ENCODE measurements at places on chromosomes 3 and 15.

GRCh38 chr3:140250945-140251344 lies 316.0 kb downstream of the CLSTN2 start:
- H3K4me1 ChIP-seq, result no peaks in the 10 kb centered on the region
- no peak overlapping the region for H3K27ac ChIP-seq
- peaks cover 2% of the 10 kb centered on the region for H3K27me3 ChIP-seq
- no peaks in the 10 kb centered on the region for H3K36me3 ChIP-seq

DNA sequence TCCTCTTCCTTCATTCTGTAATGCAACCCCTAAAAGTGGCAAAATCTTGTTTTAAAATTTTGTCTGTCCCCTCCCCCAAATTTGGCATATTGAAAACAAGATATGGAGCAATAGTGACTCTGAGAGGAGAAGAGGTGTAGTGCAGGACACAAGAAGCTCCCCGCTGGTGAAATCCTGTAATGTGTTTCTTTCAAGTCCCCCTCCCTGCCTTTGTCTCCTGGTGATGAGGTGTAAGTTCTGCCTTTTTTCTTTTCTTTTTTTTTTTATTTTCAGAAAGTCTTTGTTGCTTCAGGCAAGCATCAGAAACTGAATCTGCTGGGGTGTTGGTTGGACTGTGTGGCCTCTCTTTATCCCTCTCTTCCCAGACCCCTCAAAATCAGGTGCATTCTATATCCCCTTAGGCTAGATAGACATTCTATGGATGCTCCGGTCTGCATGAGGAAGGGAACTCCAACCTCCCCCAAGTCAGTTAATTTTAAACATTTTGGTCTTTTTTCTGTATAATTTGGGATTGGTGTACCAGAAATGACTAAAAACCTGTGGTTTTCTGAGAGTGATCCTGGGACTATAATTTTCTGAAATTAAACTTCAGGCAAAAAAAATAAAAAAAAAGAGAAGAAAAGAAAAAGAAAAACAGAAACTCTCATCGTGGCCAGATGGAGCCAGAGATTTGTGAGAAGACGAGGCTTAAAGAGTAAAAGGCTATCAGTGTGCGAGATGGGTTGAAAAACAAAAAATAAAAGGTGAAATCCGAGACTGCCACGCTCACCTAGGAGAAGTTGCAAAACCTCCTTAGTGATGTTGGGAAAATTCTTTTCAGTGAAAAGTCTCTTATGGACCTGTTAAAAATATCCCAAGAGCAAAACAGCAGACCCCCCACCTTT lies 21.4 kb downstream of the ACKR2 start:
- H3K36me3 ChIP-seq, result no peaks in the 10 kb centered on the region
- H3K4me1 ChIP-seq, result peaks cover 4% of the 10 kb centered on the region
- H3K27ac ChIP-seq, result no peak overlapping the region
- no peak overlapping the region for H3K4me3 ChIP-seq
- peaks cover 3% of the 10 kb centered on the region for H3K27me3 ChIP-seq
- no peak for DNase-seq

DNA sequence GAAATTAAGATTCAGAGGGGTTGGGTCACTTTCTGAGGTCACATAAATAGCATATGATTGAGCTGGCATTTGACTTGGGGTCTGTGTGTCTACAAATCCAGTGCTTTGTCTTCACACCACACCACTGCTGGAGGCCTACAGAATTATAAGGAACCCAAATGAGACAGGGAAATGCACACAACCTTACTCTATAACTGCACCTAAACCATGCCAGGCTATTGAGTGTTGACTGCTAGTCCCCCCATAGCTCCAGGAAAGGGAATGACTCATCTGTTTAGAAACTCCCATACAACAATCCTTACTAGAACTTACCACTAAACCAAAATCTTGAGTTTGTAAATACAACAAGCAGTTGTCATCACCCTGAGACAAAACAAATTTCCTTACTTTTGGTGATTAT lies 16.9 kb upstream of the TSC22D2 start:
- H3K36me3 ChIP-seq, result no peaks in the 10 kb centered on the region
- no peaks in the 10 kb centered on the region for H3K4me1 ChIP-seq
- no peak overlapping the region for H3K4me3 ChIP-seq

- no peaks in the 10 kb centered on the region for H3K27me3 ChIP-seq
- peak overlapping the region; percentile 91 for H3K4me3 ChIP-seq
- no peaks in the 10 kb centered on the region for H3K36me3 ChIP-seq
- H3K4me1 ChIP-seq, result peaks cover 16% of the 10 kb centered on the region
Observed at GRCh38 chr3:138186803-138187295, 252 bp upstream of the ARMC8 start.

DNA sequence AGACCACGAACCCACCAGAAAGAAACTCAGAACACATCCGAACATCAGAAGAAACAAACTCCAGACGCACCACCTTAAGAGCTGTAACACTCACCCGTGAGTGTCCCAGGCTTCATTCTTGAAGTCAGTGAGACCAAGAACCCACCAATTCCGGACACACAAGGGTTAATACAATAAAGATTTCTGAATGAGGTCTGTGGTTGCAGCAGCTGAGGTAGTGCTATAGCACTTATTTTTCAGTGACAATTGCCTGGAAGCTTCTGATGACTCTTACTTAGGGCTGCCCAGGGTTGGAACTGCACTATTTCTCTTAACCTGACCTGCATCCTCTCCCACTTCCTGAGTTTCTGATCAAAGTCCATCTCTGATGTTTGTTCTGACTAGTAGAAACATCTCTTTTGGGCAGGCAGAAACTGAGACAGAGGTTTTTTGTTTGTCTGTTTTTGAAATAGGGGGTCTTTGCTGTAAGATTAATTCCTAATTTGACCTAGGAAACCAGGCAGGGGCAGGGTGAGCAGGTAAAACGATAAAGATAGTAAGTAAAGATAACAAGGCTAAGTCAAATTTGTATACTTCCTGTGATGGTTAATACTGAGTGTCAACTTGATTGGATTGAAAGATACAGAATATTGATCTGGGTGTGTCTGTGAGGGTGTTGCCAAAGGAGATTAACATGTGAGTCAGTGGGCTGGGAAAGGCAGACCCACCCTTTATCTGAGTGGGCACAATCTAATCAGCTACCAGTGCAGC lies 169.1 kb downstream of the GAP43 start:
- H3K27me3 ChIP-seq, result no peaks in the 10 kb centered on the region
- peak; percentile 48 for DNase-seq
- H3K4me3 ChIP-seq, result no peak overlapping the region
- no peak overlapping the region for H3K27ac ChIP-seq
- H3K36me3 ChIP-seq, result no peaks in the 10 kb centered on the region
- peaks cover 16% of the 10 kb centered on the region for H3K4me1 ChIP-seq

DNA sequence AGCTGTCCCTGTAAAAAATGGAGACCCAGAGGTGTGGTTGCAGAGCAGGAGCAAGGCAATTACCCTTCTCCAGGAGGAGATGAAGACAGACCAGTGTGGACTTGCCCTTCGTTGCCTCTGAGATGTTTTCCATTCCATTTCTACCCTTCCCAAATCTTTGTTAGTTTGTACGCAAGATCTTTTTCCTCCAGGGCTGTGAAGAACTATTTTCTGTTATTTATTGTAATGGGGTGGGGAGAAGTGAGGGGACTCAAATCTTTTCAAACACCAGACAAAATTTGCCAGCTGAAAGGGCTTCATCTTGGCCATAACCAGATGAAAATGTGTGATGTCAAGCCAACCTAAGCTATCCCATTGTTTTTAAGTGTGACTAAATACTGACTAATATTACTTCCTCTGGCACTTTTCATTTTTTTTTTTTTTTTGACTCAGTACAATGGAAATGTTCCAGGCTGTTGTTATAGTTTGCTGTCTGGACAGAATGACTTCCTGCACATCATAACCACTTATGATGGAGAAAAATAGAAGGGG lies 271.3 kb upstream of the TPRG1 start:
- no peaks in the 10 kb centered on the region for H3K4me1 ChIP-seq
- DNase-seq, result no peak
- no peaks in the 10 kb centered on the region for H3K36me3 ChIP-seq
- no peaks in the 10 kb centered on the region for H3K27me3 ChIP-seq
- H3K27ac ChIP-seq, result no peak overlapping the region

GRCh38 chr3:104273046-104273649 lies 1093.6 kb upstream of the ALCAM start:
- no peaks in the 10 kb centered on the region for H3K27me3 ChIP-seq
- no peaks in the 10 kb centered on the region for H3K36me3 ChIP-seq
- H3K4me1 ChIP-seq, result no peaks in the 10 kb centered on the region
- no peak overlapping the region for H3K27ac ChIP-seq

DNA sequence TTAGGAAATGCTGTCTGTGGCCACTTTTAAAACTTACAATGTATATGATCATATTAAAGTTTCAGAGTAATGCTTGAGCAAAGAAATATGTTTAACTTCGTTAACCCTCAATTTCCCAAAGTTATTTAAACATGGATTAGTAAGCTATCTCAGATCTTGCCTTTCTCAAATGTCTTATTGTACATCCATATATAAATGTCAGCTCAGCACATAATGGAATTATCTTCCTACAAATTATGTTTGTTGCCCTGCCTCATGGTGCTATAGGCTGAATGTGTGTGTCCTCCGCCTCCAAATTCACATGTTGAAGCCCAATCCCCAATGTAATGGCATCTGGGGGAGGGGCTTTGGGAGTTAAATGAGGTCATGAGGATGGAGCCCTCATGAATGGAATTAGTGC lies 200.3 kb downstream of the MINAR1 start:
- DNase-seq, result no peak
- H3K4me1 ChIP-seq, result no peaks in the 10 kb centered on the region
- no peak overlapping the region for H3K27ac ChIP-seq
- peaks cover 9% of the 10 kb centered on the region for H3K27me3 ChIP-seq
- H3K36me3 ChIP-seq, result no peaks in the 10 kb centered on the region

DNA sequence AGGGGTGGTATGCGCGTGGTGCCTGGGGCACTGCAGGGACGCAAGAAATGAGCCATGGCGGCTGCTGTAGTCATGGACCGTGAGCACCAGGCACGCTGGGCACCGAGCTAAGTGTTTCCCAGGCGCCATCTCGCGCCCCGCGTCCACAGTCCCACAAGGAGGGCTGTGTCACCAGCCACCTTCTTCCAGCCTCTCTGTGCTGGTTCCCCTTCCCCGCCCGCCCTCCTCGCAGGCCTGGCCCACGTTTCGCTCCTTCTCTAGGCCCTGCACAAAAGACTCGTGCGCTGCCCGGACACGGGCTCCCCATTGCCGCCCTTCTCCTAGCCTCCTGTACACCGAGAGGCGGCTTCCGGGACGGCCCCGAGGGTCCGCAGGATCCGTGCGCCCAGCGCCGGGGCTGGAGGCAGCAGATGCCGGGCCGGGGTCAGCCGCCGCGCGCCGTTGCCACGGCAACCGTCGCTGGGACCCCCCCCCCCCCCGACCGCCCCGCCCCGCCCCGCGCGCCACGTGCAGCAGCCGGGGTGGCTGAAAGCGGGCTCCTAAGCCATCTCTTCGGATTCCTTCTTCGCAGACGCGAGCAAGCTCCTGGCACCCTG lies 113.4 kb downstream of the SRGAP3 start:
- DNase-seq, result no peak
- peaks cover 2% of the 10 kb centered on the region for H3K4me1 ChIP-seq
- H3K4me3 ChIP-seq, result no peak overlapping the region
- peaks cover 12% of the 10 kb centered on the region for H3K27me3 ChIP-seq
- H3K27ac ChIP-seq, result no peak overlapping the region

GRCh38 chr3:172591876-172592771 lies 68.9 kb upstream of the TNFSF10 start:
- peak; percentile 62 for DNase-seq
- peaks cover 40% of the 10 kb centered on the region for H3K4me1 ChIP-seq
- peak overlapping the region; percentile 29 for H3K4me3 ChIP-seq
- no peaks in the 10 kb centered on the region for H3K27me3 ChIP-seq
- H3K36me3 ChIP-seq, result no peaks in the 10 kb centered on the region
- peak overlapping the region; percentile 6 for H3K27ac ChIP-seq

DNA sequence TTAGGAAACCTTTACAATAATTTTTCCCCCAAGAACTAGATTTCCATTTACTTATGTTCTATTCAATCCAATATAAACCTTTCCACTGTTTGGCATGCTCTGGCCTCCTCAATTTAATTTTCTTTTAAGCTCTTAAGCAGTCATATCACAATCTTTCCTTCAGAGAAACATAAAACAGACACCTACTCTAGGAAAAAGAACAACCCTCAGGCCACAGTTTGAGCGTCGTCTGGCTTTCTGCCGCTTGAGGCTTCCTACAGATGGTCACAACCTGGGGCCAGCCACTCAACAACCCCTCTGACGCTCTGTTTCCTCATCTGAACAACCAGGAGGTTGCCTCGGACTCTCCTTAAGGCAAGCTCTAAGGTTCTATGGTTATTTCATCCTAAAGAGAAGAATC lies 143.3 kb downstream of the ADAMTS17 start:
- H3K4me1 ChIP-seq, result peaks cover 13% of the 10 kb centered on the region
- H3K27ac ChIP-seq, result no peak overlapping the region
- no peaks in the 10 kb centered on the region for H3K27me3 ChIP-seq
- no peaks in the 10 kb centered on the region for H3K36me3 ChIP-seq
- no peak for DNase-seq

GRCh38 chr15:41984622-41985021 lies 12.3 kb upstream of the EHD4 start:
- no peak overlapping the region for H3K4me3 ChIP-seq
- no peaks in the 10 kb centered on the region for H3K36me3 ChIP-seq
- no peak for DNase-seq
- H3K27me3 ChIP-seq, result no peaks in the 10 kb centered on the region
- H3K27ac ChIP-seq, result no peak overlapping the region
- H3K4me1 ChIP-seq, result peaks cover 3% of the 10 kb centered on the region

DNA sequence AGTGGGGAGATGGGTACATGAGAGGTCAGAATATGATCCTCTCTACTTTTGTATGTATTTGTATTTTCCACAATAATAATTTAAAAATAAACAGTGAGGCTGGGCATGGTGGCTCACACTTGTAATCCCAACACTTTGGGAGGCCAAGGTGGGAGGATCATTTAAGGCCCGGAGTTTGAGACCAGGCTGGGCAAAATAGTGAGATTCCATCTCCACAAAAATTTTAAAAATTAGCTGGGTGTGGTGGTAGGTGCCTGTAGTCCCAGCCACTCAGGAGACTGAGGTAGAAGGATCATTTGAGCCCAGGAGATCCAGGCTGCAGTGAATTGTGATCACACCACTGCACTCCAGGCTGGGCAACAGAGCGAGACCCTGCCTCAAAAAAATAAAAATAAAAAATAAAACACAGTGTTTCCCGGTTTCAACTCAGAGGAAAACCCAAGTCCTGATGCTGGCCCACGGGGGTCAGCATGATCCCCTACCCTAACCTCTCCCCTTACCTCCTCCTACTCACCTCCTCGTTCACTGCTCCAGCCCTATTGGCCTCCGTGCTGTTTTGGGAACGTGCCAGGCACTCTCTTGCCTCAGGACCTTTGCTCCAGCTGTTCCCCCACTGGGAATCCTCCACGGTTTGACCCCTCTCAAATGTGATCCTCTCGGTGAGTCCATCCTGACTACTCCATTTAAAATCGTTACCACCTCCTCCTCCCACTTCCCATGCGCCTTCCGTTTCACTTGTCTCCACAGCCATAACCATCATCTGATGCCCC lies 2.9 kb upstream of the KLHL40 start:
- no peak overlapping the region for H3K27ac ChIP-seq
- peaks cover 2% of the 10 kb centered on the region for H3K27me3 ChIP-seq
- H3K36me3 ChIP-seq, result no peaks in the 10 kb centered on the region
- no peak overlapping the region for H3K4me3 ChIP-seq
- no peaks in the 10 kb centered on the region for H3K4me1 ChIP-seq

DNA sequence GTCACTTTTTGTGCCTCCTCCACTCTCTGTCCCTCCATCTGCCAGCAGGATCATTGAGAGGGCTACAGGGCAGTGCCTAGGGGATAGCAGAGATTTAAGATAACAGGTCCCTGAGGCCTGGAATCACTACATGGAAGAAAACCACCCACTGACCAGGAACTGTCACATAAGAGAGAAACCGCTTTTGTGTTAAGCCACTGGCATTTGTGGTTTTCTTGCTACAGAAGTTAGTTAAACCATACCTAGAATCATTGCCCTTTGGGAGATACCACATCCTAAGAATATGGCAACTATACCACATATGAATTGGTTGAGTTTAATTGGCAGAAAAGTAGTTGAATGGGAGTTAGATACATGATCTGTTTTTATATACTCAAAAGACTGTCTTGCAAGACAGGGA lies 112.8 kb upstream of the LPP start:
- peaks cover 3% of the 10 kb centered on the region for H3K4me1 ChIP-seq
- no peak overlapping the region for H3K4me3 ChIP-seq
- H3K36me3 ChIP-seq, result no peaks in the 10 kb centered on the region

All from CD4-positive, alpha-beta T cell (primary cell).